ENCODE measurements at places on chromosomes 5 and 9.

GRCh38 chr5:17229313-17229712 lies 11.9 kb downstream of the BASP1 start:
- DNase-seq: no peak

DNA sequence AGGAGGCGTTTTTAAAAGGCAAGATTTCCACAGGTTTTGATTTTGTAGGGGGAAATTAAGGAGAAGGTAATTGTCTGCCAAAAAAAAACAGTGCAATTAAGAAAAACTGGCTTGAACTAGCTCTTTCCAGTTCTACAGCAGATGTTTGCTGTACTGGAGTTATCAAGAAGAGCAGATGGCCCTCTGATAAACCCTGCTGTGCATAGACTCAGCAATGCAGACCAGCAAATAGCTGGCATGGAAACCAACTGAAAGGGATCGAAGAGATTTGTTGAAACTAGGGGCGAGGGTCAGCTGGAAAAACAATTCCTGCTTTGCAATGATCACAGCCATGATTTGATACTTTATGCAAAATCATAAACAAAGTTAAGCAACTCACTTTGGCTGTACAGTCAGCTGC lies 17.8 kb upstream of the BHMT start:
- no peak for DNase-seq

DNA sequence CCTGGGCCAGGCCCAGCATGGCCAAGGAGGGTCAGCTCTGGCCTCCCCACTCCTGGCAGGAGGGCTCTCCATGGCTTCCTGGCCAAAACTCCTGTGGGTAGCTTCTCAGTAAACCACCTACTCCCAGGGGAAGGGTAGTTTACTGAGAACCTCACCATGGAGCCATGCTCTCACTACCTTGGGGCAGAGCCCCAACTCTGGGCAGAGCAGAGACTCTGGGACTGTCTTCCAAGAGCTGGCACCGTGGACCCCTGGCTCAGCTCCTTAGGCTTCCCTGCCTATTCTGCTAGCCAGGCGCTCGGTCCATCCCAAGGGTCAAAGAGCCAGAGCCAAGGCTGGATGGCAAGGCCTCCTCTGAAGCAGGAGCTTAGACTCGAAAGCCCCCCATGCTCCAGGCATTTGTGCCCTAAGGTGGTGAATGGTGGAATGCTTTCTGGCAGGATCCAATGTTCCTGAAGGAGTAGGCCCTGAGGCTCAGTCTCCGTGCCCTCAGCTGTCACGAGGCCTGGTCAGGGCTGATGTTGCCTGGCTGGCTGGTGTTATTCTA lies 19.6 kb downstream of the TCF7 start:
- no peak for DNase-seq

DNA sequence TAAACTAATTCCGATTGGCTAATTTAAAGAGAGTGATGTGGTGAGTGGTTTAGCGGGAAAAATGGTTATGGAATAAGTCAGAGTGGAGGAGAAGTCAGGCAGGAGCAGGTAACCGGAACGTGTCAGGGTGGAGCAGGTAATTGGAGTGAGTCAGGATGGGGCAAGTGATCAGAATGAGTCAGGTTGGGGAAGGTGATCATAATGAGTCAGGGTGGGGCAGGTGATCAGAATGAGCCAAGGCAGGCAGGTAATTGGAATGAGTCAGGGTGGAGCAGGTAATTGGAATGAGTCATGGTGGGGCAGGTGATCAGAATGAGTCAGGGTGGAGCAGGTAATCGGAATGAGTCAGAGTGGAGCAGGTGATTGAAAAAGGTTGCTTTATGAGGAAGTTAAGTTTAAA lies 101.4 kb downstream of the TMEM167A start:
- DNase-seq: no peak

DNA sequence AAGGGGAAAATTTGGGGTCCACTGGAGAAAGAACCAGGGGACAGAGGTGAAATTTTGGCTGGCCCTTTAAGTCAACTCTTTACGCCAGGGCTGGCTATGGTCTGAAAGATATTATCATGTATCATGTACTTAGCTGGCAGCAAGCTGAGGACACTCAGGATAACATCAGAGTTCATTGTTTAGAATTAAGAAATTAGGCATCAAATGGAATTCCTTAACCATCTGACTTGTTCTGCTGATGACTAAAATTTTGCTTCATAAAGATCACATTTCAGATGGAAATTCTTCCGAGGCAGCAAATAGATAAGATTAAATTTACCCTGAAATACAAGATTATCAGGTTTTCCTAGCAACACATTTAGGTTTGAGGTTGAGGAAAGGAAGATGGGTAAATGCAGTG lies 269.4 kb upstream of the KLF9 start:
- DNase-seq: no peak

- no peak for DNase-seq
These were observed 101.6 kb downstream of the TRIO start for GRCh38 chr5:14244721-14245120.

GRCh38 chr9:89442981-89443814 lies 54.7 kb downstream of the SEMA4D start:
- no peak for DNase-seq

- no peak for DNase-seq
These were observed 395.4 kb upstream of the WWC1 start for GRCh38 chr5:167895899-167896659.

GRCh38 chr5:135216471-135217343 lies 182.3 kb downstream of the MACROH2A1 start:
- DNase-seq: no peak

- no peak for DNase-seq
These were observed 1124.6 kb downstream of the DTWD2 start for GRCh38 chr5:117863586-117864296.

GRCh38 chr5:58629271-58630159 lies 46.6 kb downstream of the RAB3C start:
- no peak for DNase-seq

GRCh38 chr5:54696931-54697330 lies 179.4 kb downstream of the SNX18 start:
- DNase-seq: no peak

- DNase-seq: no peak
These were observed 161.5 kb downstream of the GABRB2 start for GRCh38 chr5:161385027-161385426.

GRCh38 chr5:139272471-139273321 lies 20.8 kb upstream of the MATR3 start:
- DNase-seq: peak; percentile 48

DNA sequence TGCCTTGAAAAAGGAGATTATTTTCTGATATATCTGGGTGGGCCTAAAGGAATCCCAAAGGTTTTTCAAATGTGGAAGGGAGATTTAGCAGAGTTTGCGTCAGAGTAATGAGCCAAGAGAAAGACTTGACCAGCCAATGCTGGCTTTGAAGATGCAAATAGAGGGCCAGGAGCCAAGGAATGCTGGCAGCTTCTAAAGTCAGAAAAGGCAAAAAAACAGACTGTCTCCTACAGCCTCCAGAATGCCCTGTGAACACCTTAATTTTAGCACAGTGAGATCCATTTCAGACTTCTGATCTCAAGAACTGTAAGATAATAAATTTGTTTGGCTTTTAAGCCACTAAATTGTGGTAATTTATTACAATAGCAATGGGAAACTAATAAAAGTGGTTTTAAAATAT lies 122.6 kb upstream of the FREM1 start:
- no peak for DNase-seq

DNA sequence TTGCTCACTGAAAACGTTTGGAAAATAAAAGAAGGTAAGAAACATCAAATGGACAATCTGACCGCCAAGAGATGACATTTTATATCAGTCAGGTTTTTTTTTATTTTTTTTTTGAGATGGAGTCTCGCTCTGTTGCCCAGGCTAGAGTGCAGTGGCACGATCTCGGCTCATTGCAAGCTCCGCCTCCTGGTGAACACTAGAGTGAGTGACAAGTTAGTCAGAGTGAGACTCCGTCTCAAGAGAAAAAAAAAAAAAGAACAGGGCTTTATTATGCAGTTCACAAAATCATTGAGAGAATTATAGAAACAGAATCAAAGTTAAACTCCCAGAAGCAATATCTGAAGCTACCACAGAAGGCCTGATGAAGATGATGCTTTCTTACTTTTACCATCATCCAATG lies 70.1 kb downstream of the DTWD2 start:
- no peak for DNase-seq

DNA sequence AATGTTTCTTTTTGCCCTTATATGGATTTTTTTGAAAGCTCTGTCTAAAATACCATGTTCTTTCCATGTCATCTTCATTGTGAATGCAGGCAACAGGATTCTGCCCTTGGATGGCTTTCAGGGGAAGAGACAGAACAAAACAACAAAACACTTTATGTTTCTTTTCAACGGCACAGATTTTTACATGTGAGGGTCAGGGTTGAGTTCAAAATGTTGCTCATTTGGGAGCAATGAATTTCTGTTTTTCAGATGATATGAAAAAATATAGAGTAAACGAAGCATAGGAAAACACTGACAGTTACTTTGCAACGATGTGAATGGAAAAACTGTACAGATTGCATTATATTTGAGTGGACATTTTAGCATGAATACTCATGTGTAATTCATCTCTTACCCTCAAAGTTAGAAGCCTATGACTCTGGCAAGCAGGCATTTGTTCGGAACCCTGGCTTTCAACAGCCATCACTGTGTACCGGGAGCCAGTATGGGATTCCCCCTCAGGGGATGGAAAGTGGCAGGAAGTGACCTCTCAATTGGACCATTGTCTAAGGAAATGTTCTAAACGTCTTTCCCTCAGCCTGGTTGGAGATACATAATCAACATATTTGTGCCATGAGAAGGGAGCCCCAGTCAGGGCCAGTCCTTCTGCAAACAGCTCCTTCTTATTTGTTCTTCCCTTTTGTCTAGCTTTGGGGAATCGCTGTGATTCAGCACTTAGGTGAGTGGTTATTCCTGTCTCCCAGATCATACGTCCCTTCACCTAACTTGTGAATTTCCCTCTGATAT lies 153.9 kb upstream of the MEF2C start:
- DNase-seq: no peak

GRCh38 chr9:129390541-129390940 lies 212.5 kb upstream of the IER5L start:
- DNase-seq: no peak

GRCh38 chr9:131734165-131734610 lies 5.7 kb downstream of the RAPGEF1 start:
- peak; percentile 37 for DNase-seq

DNA sequence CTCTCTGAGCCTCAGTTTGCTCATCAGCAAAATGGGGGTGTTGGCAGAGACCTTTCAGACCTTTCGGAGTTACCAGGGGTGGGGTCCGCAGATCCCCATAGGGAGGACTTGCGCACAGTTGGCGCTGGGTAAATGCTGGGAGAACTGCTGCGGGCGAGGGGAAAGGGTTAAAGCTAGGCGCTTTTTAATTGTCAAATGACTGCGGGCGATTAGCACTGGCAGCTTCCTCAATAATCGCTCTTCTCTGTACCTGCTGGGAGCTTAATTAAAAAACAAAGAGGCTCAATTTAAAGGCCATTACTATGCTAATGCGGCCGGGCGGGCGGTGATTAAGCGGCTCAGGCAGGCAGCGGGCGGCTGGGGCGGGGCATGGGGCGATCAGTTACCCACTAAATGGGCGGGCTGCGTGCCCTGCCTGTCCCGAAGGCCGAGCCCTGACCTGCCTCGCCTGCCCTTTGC lies 63.0 kb downstream of the LMX1B start:
- no peak for DNase-seq

DNA sequence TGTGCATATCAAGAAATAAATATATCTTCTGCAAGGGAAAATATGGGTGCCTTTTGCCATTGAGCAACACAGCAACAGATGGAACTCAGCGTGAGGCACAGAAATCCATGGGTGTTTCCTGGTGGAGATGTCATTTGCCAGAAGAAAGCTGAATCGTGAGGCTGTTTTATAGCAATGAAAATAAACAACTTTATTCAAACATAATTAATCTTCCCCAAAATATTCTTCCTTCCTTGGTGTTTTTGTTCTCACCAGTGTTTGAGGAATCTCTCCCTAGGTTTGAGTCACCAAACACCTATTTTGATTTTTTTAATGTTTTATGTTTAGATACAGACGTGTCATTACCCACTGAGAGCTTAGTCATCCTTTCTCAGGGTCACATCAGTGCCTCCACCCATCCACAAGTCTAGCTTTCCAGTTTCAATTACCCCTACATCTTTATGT lies 65.8 kb upstream of the PAPPA start:
- DNase-seq: no peak

GRCh38 chr9:136532799-136533774 lies 12.8 kb downstream of the NOTCH1 start:
- peak; percentile 76 for DNase-seq

DNA sequence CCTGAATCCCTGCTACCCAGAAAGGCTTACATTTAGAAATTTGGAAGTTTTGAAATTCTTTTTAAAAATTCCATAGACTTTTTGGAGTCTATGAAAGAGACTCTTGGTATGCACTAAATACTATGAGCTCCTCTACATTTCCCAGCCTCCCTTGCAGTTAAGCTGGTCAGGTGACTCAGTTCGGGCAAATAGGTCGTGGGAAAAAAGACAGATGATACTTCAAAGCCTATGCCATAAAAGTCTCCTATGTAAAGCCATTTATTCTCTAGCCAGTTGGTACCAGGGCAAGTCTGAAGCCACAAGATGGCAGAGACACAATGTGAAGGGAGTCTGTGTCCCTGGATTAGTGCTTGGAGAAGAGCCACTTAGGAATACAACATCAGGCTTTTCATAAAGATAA lies 101.8 kb downstream of the BOD1 start:
- DNase-seq: no peak

- no peak for DNase-seq
These were observed 99.8 kb downstream of the PPARGC1B start for GRCh38 chr5:149829954-149830353.

- DNase-seq: no peak
These were observed 149.4 kb downstream of the GADD45G start for GRCh38 chr9:89754193-89754592.

DNA sequence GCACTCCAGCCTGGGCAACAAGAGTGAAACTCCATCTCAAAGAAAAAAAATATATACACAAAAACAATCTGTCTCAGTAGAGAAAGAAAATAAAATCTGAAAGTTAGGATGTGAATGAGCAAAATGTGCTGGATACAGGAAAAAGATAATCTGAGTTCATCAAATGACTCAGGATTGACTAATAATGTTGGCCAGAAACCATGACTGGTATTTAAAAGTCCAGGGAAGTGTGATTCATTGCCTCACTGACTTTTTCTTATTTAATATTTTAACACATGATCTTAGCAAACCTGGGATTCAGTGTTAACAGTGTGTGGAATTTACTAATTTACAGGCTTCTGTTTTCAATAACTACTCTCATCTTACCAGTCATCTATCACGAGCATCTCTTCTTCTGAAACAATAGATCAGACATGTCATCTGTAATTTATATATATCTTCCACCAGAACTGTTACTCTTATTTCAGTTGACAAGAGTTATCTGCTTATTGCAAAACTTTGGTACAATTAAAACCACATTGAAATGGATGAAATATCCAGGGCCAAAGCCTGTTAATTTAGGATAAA lies 256.7 kb downstream of the CDH12 start:
- DNase-seq: no peak
